Coronary artery (tissue), 2 donors: ENCODE measurements at places on chromosomes 4 and X.

DNA sequence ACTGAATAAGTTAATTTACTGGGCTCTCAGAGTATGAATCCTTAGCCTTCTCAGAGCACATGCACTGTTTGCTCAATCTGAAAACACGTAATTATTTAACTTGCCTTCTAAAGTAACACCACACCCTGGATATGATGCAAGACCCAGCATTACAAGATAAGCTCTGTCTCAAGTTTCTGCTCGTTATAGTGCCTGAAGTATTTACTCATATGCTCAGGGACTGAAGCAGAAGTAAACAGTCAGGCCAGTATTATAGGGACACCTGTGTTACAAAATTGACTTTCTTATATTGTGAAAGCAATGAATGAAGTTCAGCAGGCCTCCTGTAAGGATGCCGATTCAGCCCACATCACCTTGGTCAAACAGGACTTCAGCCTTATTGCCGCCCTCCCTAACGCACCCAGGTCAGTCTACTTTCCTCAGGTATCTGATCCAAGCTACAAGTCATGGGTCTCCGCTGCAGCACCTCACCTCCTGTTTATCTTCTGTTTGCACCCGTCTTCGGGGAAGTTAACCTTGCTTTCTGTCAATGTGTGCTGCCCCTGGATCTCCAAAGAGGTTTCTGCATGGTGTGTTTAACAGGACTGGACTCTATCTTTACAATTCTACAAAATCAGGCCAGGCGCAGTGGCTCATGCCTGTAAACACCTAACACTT lies 42.8 kb upstream of the KLF3 start:
- no peak for DNase-seq

DNA sequence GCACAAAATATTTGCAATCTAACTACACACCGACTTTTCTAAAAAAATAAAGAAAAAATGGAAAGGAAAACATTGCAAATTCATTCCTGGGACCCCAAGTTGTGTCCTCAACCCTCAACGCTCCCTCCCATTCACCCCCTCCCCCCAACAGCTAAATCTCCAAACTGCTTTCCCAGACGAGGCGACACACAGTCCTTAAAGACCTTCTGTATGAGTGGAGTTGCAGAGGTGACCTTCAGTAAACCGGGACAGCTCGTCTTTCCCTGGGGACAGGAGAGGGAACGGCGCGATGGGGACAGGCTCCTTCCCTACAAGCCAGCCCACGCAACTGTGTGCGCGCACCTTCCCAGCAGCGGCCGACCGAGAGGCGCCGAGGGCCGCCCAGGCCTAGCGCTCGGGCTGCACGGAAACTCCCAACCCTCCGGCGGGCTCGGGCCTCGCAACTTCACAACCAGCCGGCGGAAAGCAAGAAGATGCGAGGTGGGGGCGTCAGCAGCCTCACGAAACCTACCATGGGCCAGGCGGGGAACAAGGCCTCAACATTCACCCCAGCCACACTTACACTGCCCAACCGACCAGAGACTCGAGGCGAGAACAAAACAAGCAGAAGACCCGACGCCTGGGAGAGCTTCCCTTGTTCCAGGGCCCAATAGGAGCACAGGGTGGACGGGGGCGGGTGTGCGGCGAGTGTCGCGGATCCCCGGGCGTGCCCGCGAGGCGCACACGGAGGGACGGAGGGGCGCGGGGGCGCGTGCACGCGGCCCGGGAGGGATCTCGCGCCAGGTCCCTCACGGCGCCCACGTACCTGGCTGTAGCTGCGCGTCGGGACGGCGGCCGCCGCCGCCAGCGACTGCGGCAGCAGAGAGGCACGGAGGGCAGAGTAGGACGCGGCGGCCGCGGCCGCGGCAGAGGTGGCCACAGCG lies 763 bp downstream of the GRSF1 start:
- DNase-seq = peak; percentile 83

DNA sequence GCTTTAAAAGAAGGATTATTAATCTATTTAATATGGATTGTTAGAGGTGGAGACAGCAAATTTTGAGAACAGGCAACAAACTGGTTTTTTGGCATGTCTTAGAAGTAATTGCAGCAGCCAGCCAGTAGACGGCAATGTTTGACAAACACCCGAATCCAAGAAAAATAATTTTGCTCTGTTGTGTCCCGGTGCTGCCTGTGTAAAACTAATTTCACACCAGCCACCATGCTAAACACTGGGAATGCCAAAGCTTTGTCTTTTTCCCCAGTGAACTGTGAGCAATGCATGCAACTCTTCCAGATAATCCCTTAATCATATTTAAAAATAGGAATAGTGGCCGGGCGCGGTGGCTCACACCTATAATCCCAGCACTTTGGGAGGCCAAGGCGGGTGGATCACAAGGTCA lies 25.9 kb downstream of the SMIM31 start:
- no peak for DNase-seq

GRCh38 chr4:83178029-83178428 lies 63.5 kb upstream of the PLAC8 start:
- no peak for DNase-seq

- DNase-seq = no peak
Measured at GRCh38 chr4:68152411-68152810, 22.7 kb upstream of the TMPRSS11F start.

- no peak for DNase-seq
Measured at GRCh38 chr4:8544741-8545438, 35.3 kb upstream of the GPR78 start.

DNA sequence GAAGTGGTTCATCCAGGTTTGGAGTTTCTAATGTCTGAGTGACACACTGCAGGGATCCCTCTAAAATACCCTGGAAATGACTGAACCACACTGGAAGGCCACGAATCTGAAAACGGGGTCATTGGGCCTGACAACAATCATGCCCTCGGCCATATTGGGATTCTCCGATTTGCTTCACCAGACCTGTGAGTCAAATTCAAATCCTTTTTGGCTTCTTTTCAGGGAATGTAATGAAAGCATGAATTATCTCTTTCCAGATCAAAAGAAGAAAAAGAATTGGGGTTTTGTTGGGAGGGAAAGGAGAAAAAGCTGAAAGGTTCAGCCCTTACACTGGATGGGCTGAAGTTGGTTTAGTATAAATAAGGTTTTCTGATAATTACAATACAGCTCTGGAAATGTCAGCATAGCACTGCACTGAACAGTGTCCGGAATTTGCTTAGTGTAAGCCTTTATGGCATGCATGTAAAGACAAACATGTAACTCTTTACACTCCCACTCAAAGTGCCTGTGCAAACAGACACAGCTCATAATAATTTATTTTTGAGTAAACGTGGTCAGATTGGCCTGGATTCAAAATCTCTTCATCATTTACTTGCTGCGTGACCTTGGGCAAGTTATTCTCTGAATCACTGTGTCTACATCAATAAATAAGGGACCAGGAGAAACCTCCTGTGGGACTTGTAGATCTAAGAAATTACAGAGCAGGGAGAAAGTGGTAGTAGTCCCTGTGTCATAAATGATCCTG lies 21.4 kb downstream of the CT47C1 start:
- no peak for DNase-seq

DNA sequence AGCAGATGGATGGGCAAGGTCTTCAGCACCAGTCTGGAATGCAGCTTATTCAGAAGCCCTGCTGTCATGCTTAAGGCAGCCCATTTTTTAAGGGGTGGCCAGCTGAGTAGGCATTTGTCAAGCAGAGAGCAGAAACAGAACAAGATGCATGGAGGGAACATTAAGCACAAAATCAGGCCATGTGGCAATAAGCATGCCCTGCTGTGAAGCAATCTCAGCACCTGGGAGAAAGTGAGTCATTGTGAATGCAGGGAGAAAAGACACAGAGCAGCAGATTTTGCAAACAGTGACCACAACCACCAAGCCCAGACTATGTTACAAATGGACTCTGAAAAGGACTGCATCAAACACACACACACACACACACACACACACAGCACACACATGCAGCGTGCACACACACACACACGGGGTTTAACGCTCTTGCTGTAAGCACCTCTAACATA lies 94.1 kb upstream of the GALNT7 start:
- DNase-seq = no peak

GRCh38 chr4:126544276-126544675 lies 1088.5 kb upstream of the INTU start:
- DNase-seq = no peak

GRCh38 chrX:153593811-153594500 lies 5.0 kb downstream of the CCNQ start:
- DNase-seq = no peak

GRCh38 chr4:88158489-88159228 lies at the start of gene ABCG2:
Gene ABCG2, minus strand, starts transcription at chr4:88158639. Its CDS starts 18,644 bp downstream, at chr4:88139995.
- DNase-seq = no peak

- DNase-seq = no peak
Measured at GRCh38 chr4:112747036-112747435, 110.1 kb downstream of the LARP7 start.

- no peak for DNase-seq
Measured at GRCh38 chr4:8136529-8136928, 22.1 kb downstream of the ABLIM2 start.

GRCh38 chr4:2175990-2176698 lies 65.8 kb downstream of the HAUS3 start:
- DNase-seq = no peak

- DNase-seq = no peak
Measured at GRCh38 chr4:74682567-74683359, 111.6 kb downstream of the BTC start.

GRCh38 chr4:472881-473569 lies 25.9 kb downstream of the ZNF721 start:
- no peak for DNase-seq

DNA sequence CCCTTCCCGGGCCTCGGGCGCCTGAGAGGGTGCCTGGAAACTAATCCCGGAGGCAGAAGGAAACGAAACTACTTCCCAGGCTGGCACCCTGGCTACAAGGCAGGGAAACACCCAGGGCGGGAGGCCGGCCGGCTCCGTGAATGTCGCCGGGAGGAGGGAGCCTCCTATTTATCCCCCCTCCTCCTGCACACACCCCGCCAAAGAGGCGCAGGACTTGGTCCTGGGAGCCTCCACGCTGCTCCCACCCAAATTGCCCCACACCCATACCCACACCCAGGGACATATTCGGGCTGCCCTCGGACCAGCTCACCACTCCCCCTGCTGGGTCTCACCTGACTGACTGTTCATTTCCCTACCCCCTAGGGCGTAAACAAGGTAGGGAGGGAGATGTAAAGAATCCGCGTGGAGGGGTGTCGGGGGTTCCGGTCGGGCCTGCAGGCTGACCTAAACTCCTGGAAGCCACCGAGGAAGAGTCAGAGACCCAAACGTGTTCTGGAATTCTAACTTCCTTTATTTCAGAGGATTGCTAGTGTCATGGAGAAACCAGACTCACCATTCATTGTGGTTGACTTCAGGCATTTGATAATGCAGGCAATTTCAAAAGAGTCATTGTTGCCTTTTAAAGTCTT lies at the start of gene BTC:
Gene BTC (minus strand): TSS at position 142 of the 629 bp plus-strand sequence. CDS start 198 bp downstream, outside the sequence.
- DNase-seq = peak; percentile 77

DNA sequence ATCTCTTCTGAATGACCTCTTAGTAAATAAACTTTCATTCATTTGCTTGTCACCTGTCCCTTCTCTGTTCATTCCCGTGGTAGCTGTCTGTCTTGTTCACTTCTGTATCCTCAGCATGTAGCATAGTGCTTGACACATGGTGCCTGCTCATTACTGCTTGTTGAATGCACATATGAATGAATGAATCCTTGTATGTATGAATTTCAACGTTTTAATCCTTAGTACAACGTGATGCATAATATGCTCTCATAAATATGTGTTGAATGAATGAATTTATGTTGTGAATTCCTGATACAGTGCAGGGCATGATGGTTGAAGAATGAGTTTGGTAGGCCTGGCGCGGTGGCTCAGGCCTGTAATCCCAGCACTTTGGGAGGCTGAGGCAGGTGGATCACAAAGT lies 3.0 kb downstream of the TLR10 start:
- no peak for DNase-seq

DNA sequence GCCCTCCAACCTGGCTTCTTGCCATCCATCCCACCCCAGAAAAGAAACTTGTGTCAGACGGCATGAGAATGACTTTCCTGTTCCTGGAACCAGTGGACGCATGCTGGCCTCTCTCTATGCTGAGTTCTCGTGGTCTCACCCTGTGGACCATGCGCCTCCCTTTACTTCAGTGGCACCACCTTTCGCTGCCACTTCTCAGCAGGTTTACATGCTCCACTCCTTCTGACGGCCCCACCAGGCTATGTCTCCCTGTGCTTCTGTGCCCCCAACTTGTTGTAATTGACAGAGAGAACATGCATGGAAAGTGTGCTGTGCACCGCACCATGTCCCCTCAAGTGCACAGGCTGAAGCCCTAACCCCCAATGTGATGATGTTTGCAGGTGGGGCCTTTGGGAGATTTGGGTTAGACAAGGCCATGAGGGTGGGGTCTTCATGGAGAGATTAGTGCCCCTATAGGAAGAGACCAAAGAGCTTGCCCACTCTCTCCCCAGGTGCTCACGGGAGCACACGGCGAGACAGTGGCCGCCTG lies 3.1 kb upstream of the PPP2R2C start:
- DNase-seq = peak; percentile 40

DNA sequence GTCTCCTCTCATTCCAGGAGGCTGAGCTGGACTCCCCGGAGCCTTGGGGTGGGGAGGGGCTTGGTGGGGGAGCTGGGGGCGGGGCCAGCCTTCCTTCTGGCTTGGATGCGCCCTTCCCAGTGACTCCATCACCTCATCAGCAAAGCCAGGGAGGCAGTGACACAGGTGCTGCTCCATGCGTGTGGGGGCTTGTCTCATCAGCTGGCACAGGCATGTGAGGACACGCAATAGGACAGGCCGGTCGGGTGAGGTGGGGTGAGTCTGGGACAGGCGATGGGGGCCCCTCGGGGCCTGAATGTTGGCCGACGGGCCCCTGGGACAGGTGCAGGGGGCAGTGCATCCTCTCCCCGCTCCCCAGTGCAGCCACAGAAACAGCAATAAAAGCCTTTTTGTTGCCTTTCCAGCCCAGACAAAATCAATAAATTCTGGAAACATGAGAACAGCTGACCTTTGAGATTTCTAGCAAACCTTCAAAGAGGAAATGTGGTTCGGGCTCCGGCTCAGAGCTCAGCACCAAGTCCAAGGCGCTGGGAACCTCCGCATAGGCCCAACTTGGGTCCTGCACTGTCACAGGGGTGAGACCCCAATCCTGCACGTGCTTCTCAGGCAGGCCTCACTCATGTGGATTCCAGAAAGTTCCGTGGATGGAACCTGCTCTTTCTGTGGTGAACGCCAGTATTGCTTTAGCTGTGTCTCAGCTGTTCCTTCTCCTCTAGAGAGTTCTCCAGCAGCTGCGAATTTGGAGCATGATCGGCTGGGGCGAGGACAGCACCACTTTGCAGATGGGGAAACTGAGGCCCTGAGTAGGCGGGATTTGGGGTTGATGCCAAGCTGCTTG lies 18.5 kb downstream of the ADRA2C start:
- DNase-seq = no peak

- DNase-seq = no peak
Measured at GRCh38 chr4:5812506-5813229, 80.2 kb downstream of the CRMP1 start.

- no peak for DNase-seq
Measured at GRCh38 chrX:48794340-48794910, 7.4 kb upstream of the HDAC6 start.

GRCh38 chr4:8090744-8091301 lies 67.8 kb downstream of the ABLIM2 start:
- no peak for DNase-seq

DNA sequence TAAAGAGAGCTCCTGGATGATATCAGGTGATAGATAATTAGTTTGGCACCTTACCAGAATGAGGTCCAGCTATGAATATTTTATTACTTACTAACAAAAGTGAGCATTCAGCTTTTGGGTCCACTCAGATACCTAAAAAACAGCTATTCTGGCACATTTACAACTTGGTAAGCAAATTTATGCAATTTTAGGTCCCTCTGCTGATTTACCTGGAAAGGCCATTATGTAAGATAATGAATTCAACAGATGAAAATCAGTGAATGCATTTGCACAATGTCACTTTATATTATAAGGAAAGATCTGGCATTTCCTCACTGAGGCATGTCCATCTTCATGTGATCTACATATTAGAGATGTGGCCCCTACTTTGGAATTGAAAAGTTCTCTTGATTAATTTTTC lies 517.0 kb downstream of the SPRY1 start:
- no peak for DNase-seq
